Spleen (tissue), 13 donors: ENCODE measurements at places on chromosomes 16 and 17. TPM values are rescaled to one million over a fixed set of nuclear protein-coding genes. Genes with fewer than 3 reads are reported as not detected.

GRCh38 chr16:53565296-53565863, 62.4 kb upstream of the AKTIP start:
- DNase-seq = no peak
- no peak overlapping the region for H3K27ac ChIP-seq
- H3K27me3 ChIP-seq = no peaks in the 10 kb centered on the region
- H3K36me3 ChIP-seq = no peaks in the 10 kb centered on the region
- no peak overlapping the region for H3K4me3 ChIP-seq

DNA sequence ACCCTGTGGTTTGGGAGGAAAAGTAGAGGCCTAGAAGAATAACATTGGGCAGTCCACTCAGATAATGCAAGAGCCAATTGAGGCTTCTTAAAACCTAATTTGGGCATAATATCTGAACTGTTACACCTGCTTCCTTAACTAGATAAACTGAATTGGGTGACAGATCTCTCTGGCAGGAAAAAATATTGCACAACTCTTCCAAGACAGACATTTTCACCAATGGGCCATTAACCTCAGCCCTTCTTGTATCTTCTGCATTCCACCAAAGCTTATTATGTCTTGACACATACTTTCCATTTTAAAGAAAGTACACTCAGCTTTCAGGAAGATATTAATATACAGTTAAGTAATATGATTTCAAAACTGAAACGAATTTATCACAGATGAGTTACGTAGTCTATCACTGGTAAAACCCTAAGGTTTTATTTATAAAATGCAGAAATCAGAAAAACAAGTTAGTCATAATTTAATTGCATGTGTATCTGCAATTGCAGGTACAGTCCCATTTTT, 79.9 kb upstream of the MON1B start:
- H3K27ac ChIP-seq = no peak overlapping the region
- no peaks in the 10 kb centered on the region for H3K27me3 ChIP-seq
- no peak for DNase-seq
- H3K4me1 ChIP-seq = peaks cover 3% of the 10 kb centered on the region

- no peak for DNase-seq
- H3K27ac ChIP-seq = no peak overlapping the region
- no peak overlapping the region for H3K4me3 ChIP-seq
- H3K4me1 ChIP-seq = peaks cover 28% of the 10 kb centered on the region
- no peaks in the 10 kb centered on the region for H3K27me3 ChIP-seq
- no peaks in the 10 kb centered on the region for H3K36me3 ChIP-seq
These were observed 8.4 kb downstream of the P3H4 start for GRCh38 chr17:41803049-41804020.

DNA sequence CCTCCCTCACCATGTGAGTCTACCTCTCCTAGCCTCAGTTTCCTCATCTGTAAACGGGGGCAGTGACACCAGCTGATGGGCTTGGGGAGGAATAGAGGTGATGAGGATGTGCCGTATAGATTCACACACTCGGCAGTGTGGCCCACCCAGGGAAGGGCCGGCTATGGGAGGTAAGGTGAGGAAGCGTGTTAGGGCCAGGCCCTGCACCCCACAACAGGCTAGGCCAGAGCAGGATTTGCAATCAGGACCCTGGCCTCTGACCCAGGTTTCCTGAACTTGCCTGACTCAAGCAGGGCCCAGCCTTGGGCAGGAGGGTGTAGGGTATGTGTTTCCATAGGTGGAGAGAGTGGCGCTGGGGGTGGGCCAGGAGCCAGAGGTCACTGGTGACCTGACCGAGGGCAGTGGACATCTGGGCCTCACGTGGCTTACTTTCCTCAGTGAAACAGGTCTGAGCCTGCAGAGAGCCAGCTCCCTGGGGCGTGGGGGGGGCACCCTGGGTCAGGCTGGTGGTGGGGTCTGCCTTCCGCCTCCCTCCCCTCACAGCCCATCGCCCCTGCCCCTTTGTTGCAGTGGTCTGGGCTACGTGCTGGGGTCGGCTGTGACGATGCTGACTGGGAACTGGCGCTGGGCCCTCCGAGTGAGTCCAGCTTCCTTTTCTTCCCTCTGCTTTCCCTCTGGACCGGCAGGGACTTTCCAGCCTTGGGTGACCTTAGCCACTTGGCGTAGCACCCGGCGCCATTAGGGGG, 12.8 kb downstream of the SPNS3 start:
- H3K27ac ChIP-seq = peak overlapping the region; percentile 57
- H3K4me1 ChIP-seq = peaks cover 17% of the 10 kb centered on the region
- peak; percentile 78 for DNase-seq
- no peaks in the 10 kb centered on the region for H3K36me3 ChIP-seq
- H3K4me3 ChIP-seq = no peak overlapping the region
- no peaks in the 10 kb centered on the region for H3K27me3 ChIP-seq

DNA sequence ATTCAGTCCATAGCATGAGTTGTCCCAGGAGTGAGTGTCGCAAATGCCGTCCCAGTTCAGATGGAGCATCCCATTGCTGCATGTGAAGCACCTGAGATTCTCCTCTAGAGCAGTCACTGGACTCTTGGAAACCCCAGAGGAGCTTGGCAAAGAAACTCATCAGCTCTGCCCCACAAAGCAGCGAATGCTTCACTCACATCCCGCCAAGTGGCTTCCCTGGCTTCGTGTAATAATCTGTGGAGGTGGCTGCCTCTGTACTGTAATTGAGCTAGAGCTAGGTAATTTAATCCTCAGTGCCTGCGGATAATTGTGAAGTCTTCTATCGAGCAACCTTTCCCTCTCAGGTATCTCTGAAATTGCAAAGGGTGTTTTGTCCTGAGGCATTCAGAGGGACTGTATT, 107.1 kb downstream of the SNX29 start:
- no peak overlapping the region for H3K4me3 ChIP-seq
- H3K4me1 ChIP-seq = peaks cover 7% of the 10 kb centered on the region
- peaks cover 62% of the 10 kb centered on the region for H3K36me3 ChIP-seq
- no peaks in the 10 kb centered on the region for H3K27me3 ChIP-seq
- DNase-seq = peak; percentile 28

DNA sequence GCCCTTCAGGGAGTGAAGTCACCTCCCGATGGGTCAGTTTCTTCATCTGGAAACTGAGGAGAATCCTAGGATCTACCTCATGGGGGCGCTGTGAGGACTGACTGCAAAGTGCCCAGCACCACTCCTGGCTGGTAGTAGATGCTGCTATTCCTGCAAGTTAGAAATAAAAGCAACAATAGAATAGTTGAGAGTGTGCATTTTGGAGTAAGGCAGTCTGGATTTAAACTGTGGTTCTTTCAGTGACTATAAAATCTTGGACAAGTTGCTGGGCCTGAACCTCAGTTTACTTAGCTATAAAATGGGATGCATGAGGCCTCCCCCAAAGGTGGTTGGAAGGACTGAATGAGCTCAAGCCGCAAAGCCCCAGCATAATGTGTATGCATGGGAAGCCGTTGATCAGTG, 70.6 kb downstream of the CYB5B start:
- no peak overlapping the region for H3K4me3 ChIP-seq
- no peaks in the 10 kb centered on the region for H3K36me3 ChIP-seq
- no peak for DNase-seq

DNA sequence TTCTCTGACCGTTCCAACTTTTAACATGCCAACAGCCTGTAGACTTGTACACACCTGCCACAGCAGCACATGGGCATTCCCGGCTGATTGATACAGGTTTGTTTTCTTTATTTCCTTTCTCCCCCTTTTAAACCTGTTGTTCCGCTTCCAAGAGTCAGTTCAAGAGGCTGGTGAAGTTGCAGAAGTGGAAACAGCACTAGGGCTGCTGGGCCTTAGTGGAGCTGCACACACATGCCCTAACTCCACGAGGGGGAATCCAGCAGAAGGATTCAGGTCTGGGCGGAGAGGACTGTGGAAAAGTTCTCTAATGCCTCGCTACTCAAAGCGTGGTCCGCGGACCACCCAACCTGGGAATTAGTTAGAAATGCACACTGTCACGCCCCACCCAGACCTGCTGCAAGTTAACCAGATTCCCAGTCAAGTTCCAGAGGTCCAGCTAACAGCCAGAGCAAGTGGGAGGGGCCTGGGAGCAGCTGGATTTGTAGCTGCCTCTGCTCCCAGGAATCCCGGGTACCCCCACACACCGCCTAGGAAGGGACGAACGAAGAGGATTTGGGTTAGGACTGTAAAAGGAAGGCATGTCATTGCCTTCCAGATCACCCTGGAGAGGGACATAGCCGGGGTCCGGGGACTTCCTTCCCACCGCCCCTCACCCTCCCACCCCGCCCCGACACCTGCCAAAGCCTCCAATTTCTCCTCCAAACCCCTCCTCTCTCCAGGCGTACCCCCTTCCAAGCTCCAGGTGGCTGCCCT, 542 bp downstream of the SLC39A11 start:
- DNase-seq = peak; percentile 76
- H3K4me3 ChIP-seq = peak overlapping the region; percentile 63
- H3K27ac ChIP-seq = peak overlapping the region; percentile 76
- H3K36me3 ChIP-seq = no peaks in the 10 kb centered on the region
- H3K27me3 ChIP-seq = no peaks in the 10 kb centered on the region

Gene ARHGAP27
- total RNA-seq = 97.8 TPM

Gene MBTPS1
- 76.4 TPM for total RNA-seq

Gene UNC45B
- 1.7 TPM for total RNA-seq

Gene LYRM1
- total RNA-seq = 16.7 TPM
